ENCODE measurements at places on chromosomes 2 and 18.

DNA sequence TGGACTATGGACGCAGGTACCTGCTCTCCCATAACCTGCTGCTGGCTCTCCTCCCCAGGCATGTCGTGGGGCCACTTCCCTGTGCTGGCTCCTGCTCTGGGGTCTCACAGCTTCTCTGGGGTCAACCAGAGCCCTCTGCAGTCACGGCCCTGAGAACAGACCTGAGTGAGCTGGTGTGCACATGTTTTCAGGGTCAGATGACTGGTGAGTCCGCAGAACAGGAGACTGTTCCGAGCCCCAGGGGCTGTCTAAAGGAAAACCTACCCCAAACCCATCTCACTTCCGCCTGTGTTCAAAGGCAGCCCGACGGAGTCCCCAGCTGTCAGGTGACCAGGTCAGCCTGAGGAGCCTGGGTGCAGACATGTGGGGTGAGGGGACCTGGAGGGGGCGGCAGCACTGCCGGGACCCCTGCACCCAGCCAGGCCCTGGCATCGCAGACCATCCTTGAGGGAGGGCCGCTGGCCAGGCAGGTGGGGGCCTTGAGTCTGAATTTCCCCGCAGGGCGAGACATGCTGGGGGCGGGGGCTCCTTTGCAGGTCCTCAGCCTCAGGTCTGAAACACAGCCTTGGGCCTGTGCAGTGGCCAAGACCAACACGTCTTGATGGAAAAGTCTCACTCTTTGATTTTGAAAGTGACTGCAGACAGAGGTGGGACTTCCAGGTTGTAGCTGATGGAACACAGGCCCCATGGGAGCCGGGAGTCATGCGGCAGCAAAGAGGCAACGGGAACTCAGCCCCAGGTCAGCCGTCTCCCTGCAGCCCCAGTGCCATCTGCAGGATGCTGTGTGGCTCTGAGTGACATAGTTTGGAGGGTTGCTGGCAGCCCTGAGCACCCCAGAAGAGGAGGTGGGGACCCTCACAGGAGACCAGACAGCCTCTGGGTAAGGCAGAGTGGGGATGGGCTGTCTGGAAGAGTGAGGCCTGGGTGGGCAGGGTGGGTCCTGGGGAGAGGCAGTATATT, 65.3 kb downstream of the TWIST2 start:
- no peak for DNase-seq

DNA sequence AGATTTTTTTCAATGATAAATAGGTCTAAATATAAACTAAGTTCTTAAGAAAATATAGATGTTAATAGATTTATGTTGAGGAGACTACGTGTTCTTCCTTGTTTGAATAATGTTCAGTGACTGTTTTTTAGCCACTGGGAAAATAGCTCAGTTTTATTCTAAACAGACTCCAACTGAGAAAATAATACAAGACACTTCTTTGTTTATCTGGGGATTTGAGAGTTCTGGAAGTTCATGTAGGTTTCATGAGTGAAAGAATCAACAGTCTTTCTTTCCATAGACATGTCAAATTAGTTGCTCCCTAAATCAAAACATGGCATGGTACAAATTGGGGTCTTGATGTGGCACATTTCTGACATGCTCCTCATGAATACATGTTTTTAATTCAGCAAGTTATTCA, 177.7 kb downstream of the MREG start:
- no peak for DNase-seq

GRCh38 chr2:42926434-42927333, 134.3 kb upstream of the HAAO start:
- DNase-seq, result no peak

DNA sequence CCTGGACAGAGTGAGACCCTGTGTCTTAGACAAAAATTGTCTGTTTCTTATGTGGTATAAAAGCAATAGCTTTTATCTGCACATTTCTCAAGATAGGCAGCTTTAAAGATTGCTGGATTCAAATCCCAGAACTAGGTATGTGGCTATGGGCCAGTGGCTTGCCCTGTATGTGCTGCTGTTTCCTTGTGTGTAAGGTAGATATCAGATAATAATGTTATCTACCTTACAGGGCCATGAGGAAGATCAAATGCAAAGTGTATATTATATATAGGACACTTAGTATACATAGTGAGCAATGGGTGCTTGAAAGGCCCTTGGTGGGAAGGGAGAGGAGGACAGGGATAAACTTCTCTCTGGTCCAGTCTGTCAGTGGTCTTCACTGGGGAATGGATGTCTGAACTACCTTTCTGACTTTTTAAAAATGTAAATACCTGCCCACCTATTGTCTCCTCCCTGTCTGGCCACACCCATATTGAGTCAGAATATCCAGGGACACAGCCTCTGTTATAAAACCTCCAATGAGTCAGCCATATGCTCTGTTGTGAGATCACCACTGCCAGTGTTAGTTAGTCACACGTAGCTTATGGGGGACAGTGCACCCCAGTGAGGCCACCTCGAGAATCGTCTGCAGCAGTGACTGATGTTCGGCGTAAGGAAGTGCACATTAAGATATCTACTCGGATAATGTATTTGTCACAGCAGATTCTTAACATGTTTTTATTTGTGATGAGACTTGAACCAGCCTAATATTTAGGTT, 383.4 kb downstream of the PTPRM start:
- no peak for DNase-seq

- DNase-seq, result no peak
Observed at GRCh38 chr2:220856486-220856885, 715.6 kb downstream of the EPHA4 start.

DNA sequence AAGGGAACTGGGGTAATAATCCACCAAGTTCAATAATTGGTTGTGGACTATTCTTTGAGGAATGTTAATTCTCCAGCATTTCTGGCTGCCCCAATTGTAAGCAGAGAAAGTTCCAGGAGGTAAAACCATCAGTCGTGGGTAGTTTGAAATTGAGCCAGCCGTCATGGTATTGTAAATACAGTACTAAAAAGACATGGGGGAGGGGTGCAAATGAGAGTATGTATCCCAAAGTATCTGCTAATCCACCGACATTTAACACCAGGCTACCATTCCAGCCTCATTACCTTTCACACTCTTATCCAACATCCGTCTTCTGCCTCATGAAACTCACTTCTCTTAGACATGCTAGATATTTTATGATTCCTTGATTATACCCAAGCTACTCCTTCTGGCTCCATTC, 507.9 kb downstream of the ERBB4 start:
- DNase-seq, result no peak

DNA sequence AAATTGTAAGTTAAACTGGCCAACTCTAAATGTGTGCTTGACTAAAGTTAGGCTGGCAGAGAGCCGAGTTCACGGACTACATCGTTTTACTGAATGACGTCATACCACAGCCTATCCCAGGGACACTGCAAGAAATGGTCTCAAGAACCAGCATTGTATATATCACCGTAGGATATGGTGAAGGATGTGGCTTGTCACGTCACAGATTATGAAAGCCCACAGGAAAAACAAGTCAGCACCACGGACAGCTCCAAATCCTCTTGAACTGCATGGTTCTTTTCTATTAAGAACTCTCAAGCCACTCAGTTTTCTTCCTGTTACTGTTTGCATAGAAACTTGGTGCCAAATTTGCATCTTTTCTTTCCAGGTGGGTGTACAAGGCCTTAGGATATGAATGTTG, 85.1 kb upstream of the ACAA2 start:
- peak; percentile 31 for DNase-seq

DNA sequence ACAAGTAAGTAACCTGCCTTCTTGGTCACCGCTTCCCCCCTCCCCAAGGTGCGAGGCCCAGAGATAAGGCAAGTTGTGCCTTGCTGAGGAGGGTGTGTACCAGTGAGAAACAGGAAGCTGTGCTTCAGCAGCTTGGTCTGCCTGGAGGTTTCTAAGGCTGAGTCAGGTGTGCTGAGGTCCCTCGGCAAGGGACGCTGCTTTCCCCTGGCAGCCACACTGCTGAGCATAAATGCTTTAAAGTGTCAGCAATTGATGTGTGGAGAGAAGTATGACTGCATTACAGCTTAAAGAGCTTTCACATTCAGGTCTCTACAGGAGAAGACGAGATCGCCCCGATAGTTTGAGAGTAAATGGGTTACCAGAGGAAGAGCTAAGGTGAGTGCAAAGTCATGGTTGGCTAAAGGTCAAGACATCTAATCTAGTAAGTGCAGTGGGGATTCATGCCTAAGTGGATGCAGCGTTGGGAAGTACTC, 86.9 kb downstream of the LIMS1 start:
- DNase-seq, result peak; percentile 44

- no peak for DNase-seq
Observed at GRCh38 chr2:150169237-150169629, 318.2 kb downstream of the RND3 start.

DNA sequence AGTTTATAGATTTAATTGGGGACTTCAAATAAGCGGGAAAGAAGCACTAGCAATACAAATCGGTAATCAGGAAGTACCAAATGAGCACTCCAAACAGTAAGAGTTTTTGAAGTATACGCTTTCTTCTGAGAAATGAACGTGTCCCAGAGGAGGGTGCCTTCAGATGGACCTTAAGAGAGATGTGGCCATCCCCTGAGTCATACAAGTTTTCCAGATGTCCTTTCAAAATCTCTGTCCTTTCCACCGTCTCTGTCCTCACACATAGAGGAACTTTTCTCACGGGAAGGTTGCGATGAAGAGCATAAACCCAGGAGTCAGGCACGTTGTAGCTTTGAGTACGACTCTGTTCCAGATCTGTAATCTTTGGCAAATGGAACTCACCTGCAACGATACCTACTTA, 1.7 kb upstream of the SMAD2 start:
- no peak for DNase-seq

GRCh38 chr18:4847056-4847455, 350.0 kb downstream of the AKAIN1 start:
- DNase-seq, result no peak

DNA sequence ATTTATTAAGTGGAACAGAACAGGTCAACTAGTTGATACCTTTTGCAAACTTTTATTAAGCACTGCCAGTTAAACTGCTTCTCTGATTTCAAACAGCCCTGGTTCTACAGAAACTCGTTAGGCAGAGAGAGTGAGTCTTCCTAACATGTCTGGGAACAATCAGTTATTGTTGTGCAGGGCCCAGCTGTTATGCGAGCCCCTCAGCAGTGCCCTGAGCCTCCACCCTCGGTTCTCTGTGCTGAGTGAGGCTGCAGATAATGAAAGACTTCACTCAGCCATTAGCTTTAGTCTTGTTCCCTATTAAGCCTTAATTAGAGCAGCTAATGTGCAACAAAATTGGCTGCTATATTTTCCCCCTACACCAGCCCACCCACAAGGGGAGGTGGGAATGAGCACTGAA, 39.6 kb downstream of the KCTD18 start:
- no peak for DNase-seq

- no peak for DNase-seq
Observed at GRCh38 chr2:173075056-173075780, 428 bp upstream of the MAP3K20 start.

DNA sequence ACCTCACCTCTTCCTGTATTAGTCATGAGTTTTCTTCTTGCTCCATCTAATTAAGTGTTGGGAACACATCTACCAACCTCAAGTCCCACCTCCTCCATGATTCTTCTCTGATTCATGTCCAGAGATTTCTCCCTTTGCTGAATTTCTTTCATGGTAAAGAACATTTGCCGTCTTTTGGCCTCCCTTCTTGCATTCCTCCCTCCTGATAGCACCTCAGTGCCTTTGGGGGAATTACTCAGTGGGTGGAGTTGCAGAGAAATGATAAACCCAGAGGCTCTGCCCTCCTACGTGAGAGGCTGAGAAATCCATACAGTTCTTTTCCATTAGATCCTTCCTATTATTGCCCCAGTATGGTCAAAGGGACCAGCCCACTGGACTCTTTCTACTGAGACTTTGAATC, 651.9 kb downstream of the SLC4A3 start:
- no peak for DNase-seq

DNA sequence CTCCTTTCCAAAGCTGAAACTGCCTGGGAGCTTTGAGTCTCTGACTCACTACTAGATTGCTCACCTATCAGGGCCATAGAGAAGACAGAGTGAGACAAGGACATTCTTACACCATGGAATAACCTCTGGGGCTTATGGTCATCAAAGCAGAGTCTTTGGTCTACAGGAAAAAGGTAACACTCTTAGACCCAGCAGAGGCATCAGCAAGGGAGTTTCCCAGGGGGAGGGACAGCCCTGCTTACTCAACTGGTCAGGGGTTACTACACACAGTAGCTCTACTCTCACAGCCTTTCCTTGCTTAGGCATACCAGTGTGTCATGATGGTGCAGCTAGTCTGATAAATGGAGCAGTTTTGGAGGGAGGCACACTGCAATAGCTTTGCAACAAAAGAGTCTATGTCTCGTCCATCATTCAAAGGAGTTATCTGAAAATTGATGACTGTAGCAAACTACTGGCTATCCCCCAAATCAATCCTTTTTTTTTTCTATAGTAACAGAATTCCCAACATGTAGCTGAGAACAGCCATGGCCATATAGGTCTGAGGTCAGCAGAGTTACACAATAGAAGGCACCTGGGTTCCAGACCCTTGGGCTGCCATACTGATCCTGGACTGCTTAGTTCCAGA, 22.4 kb upstream of the CD28 start:
- DNase-seq, result no peak

GRCh38 chr2:164816046-164816445, 25.6 kb downstream of the COBLL1 start:
- DNase-seq, result no peak

- no peak for DNase-seq
Observed at GRCh38 chr2:60070196-60070595, 483.3 kb downstream of the BCL11A start.

DNA sequence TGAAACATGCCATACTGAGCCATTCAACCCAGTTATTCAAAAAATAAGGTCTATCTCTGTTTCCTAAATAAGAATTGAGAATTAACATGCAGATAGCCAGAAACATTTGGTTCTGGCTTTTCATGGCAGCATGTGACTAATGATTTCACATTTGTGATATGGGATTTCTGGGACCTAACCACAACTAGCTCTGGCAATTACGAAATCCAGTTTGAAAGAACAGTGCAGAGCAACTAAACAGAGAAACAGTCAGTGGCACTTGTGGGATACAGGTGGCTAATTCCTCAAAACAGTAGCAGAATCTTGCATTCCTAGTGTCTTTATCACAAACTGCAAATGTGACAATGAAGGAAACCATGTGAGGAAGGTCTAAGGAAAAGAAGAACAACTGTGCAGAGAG, 637.8 kb upstream of the CHAC2 start:
- DNase-seq, result no peak

- DNase-seq, result no peak
Observed at GRCh38 chr2:133791191-133791590, 222.9 kb upstream of the NCKAP5 start.

Measured in GM19239 (cell line).